Putamen (tissue), 1 donor: ENCODE measurements at places on chromosomes 16 and 17.

GRCh38 chr17:36926701-36927100 is 10.6 kb upstream of the LHX1 start:
- DNase-seq = no peak

DNA sequence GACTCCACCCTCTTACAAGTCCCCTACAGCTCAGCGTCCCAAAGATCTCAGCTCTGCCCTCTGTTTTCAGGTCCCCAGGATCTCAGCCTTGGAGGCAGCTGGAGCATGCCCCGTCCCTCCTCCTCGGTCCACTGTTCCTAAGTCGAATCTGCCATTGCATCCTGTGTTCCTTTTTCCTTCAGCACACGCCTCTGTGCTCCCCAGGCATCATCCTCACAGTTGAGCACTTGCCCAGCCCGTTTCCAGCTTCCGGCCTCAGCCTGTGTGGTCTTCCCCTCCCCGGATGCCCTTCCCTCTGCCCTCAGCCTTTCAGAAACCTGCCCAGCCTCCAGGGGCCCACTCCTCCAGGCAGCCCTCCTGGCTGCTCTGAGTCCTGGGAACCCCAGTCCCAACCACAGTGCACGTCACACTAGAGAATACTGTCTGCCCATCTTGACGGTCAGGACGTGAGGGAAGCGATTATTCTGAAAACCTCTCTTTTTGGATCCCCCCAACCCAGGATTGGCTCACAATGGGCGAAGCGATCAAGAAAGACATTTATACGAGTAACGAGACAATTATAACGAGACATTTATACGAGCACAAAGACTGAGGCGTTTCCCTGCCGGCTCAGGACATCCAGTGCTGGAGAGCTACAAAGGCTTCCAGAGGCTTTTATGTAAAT is 41.4 kb downstream of the RPH3AL start:
- no peak for DNase-seq

DNA sequence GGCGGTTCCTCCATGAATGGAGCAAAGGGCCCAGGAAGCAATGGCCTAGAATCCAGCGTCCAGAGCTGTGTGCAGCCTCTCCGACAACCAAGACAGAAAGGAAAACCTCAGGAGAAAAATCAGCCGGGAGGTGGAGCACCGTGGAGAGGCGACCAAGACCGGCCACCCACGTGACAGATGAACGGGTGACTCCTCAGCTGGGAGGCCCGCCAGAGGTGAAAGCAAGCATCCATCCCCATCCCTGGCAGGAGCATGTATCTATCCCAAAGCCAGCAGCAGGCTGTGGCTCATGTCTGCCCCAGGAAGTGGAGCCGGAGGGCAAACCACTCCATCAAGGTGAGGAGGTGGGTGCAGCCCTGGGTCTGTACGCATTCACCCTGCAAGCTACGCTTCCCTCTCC is 52.1 kb downstream of the FOXL1 start:
- DNase-seq = no peak

GRCh38 chr16:6193718-6194117 is 1096.1 kb upstream of the EEF2KMT start:
- DNase-seq = no peak

- DNase-seq = no peak
Observed at GRCh38 chr16:77564791-77565390, 130.1 kb upstream of the ADAMTS18 start.

DNA sequence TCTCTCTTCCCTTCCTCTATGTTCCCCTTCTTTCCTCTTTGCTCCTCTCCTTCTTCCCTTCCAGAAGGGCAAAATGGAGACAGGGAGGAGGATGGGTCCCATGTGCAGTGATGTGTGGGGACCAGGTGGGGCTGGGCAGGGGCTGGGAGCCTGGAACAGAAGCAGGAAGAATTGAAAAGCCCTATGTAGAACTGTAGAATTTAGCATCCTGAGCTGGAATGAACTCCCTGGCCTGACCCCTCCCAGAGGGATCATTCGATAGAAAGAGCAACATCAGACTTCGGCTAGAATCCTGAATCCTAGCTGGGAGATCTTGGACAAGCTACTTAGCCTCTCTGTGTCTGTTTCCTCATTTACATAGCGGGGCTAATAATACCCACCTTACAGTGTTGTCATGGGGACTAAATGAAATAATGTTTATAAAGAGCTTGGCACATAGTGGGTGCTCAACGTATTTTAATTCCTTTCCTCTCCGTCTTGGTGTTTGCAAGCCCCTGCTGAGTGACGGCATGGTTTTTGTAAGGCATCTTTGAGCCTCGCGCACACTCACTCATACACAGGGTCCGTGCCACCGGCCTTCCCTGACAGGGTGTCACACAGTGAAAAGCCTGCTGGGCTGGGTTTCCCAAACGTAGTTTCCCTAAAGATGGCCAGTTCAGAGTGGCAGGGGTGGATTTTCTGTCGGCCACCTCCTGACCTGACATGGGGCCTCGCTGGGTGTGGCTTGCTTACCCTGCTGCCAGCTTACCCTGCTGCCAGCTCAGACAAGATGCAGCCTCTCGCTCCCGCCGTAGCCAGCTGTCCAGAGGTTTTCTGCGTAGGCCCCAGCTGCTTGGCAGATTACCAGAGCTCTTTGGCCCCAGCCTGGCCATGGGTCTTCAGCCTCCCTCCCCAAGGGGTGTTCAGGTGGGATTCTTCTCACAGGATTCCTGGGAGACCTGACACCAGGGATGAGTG is 6.1 kb upstream of the ARHGAP23 start:
- no peak for DNase-seq

DNA sequence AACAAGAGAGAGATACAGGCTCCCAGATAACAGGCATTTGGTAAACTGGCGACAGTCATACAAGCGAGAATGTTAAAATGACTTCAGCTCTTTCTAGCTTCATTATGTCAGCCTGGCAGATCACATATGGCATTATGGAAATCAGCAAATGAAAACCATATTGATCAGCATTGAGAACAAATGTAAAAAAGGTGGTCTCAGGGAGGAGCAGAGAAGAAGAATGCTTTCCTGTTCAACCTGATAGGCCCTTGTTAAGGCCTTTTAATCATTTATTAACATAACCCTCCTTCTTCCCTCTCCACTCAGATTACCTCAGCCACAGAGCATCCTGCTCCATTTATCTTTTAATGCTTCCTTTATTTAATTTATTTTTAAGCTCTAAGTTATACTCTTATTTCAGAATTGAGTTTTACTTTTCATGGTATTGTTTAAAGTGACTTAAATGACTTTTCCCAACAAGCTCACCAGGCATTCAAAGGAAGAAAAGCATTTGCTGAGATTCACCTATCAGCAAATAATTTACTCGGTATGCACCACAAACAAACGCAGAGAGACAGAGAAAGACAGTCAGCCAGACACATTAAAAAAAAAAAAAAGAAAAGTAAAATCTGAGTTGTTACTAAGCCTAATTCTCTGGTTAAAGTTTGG is 243.9 kb upstream of the TBX2 start:
- DNase-seq = no peak

GRCh38 chr16:79329967-79330366 is 270.6 kb downstream of the MAF start:
- DNase-seq = no peak

DNA sequence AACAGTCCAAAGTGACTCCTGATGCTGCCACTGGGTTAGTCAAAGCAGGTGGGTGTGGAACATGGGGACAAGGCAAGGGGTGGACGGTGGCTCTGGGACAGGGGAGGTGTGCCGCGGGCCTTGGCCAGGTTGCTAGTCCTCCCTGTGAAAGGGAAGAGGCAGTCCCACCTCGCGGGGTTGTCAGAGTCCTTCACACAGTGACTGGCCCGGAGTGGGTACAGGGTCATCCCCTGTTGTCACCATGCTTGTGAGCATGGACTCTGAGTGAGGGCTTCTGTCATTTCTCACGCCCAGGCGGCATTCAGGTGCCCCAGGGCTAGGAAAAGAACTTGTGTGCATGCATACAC is 3.1 kb upstream of the ZNF469 start:
- DNase-seq = no peak

DNA sequence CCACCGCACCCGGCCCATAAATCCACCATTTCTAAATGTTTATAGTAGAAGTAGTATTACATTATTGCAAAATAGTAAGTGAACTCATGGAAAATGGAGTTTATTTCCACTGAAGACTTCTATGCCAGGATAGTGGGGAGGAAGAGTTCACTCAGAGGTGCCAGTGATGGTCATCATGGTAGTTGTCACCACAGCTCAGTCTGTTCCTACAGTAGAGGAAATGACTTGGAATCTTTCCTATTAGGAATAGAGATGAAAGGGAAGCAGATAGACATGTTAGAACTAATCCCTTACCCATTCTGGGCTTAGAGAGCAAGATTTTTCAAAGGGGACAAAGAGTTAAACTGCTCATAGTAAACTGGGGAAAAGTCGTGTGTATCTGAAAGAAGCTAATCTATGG is 20.1 kb downstream of the MRPL45 start:
- DNase-seq = no peak

DNA sequence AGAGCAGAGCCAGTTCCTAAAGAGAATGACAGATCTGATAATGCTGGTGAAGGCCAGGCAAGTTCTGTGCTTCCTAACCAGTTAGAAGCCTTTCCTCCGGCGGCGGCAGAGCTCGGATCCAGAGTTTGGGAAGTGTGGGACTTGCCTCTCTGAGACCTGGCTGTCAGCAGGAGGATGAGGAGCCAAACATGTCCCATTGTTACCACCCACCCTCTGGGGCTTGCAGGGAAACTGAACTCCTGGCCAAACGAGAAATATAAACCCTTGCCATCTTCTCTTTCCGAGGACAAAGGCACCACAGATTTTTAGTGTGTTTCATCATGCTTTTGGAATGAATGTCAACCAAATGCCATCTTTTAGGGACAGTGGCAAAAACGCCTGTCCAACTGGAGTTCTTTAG is 80.2 kb upstream of the SMURF2 start:
- DNase-seq = no peak

DNA sequence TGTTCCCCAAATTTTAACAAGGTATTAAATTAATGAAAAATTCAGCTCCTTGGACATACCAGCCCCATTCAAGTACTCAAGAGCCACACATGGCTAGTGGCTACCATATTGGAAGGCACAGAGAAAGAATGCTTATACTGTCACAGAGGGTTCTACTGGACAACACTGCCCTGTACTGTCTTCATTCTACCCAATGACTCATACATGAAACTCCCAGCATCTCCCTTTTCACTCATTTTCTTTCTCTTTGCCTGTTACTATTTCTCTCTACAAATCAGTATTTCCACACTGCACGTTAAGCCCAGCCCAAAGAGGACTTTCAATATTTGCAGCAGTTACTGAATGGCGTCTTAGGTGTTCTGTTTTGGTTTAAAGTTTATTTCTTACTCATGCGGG is 72.1 kb upstream of the RCVRN start:
- no peak for DNase-seq

- no peak for DNase-seq
Observed at GRCh38 chr17:9256751-9257629, 235.7 kb downstream of the NTN1 start.

DNA sequence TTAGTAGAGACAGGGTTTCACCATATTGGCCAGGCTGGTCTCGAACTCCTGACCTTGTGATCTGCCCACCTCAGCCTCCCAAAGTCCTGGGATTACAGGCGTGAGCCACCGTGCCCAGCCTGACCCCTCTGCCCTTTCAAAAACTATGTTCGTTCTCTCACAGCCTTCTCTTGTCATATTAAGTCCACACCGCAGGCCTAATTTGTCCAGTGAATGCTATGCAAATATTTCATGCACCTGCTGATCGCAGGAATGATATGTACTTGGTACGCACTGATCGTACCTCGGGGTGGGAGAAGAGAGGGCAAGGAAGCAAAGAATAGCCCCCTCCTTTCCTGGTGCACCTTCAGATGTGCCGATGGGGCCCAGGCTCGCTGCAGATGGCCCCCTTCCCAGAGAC is 3.0 kb upstream of the BIRC5 start:
- no peak for DNase-seq

- DNase-seq = no peak
Observed at GRCh38 chr17:73633736-73634135, 10.5 kb downstream of the SDK2 start.

GRCh38 chr17:42579794-42580551 is 2.4 kb upstream of the PSMC3IP start:
- DNase-seq = no peak

- DNase-seq = no peak
Observed at GRCh38 chr16:66539623-66540469, 10.1 kb downstream of the TK2 start.

GRCh38 chr16:24041834-24042631 is 206.2 kb downstream of the PRKCB start:
- peak; percentile 67 for DNase-seq

DNA sequence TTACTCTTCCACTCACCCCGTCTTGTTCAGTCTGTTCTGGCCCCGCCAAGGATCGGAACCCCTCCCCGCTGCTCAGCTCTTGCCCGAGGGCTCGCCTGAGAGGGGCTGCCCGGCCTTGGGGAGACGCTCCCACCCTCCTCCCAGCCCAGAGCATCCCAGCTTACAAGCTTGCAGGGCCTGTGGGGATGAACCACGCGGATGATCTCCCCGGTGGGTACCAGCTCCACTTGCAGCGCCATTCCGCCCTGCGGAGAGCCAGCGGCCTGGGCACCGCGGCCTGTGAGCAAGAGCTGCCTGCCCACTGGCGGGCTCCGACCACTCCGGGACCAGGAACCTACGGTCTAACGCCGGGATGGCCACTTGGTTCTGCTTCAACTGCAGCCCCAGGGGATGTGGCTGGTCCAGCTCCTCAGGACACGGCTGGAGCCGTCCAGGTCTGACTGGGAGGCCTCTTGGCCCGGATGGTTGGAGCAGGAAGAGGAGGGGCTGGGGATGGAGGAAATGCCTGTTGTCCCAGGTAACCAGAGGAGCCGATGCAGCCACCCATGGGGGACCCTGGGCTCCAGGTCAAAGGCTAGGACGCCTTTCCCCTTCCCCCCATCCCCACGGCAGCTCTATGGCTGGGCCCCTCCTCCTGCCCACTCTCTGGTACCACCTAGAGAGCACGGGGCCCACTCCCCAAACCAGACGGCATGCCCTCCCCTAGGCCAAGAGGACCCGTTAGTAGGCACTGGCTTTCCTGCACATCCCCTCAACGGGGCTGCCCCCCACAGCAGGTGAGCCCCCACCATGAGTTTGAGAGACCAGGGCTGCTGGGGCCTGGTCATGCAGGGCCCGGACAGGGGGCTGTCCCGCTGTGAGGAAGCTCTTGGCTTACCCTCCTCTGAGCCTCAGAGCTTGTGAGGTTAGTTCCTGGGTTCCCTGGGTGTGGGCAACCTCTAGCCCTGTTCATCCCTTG is at the start of gene MYO1C:
Gene MYO1C, minus strand, starts transcription at position 438 of the 958 bp plus-strand sequence. Its CDS starts 199 bp downstream, at position 239.
- DNase-seq = no peak

- no peak for DNase-seq
Observed at GRCh38 chr17:76871668-76872067, 3.5 kb downstream of the MGAT5B start.

DNA sequence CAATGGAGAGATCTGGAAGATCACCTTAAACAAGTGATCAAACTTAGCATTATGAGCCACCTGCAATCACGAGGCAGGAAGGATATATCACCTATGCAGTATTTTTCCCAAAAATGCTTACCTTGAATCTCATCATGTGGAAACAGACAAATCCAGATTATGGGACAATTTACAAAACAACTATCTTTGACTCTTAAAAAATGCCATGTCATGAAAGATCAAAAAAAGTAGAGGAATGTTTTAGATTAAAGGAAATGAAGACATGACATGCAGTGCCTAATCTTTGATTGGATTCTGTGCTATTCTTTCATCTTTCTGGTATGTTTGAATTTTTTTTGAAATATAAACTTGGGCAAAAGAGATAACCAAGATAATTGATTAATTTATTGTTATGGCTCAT is 95.9 kb downstream of the KPNA2 start:
- DNase-seq = no peak
